Body of pancreas (tissue), 4 donors: ENCODE measurements at places on chromosomes 7 and 10.

- peak; percentile 61 for DNase-seq
These were observed 18.9 kb upstream of the NRBF2 start for GRCh38 chr10:63114031-63114814.

GRCh38 chr10:22986771-22987542 is 59.1 kb downstream of the ARMC3 start:
- DNase-seq = no peak

- DNase-seq = no peak
These were observed 97.0 kb upstream of the DDC start for GRCh38 chr7:50662041-50662694.

DNA sequence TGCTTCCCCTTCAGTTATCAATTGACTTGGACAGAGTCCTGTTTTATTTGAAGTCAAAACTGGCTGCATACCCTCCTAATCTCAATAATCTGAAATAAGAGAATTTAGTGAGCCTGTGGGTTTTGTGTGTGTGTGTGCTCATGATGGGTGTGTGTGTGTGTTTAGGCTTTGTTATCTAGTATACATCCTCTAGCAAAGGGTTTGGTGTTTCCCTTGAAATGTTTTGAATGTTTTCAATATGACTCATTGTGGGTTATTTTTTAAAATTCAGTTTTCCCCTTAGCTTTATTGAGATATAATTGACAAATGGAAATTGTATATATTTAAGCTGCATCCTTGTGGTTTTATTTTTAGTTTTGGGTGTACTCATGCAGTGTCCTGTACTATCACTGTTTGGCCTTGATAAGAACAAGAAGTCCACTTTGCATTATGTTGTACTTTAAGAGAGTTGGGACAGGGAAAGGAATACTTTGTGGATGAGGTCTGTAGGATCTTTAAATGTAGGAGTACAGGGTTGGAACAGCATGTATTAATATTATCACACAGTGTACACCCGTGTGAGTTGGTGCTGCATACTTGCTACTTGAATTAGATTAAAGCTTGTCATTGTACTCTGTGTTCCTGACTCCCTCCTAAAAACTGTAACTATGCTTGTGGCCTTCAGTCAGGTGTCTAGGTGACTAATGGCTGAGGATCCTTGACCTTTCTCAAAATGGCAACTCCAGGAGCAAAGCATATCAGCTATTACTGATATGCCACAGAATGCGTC is 58.3 kb downstream of the VCL start:
- DNase-seq = peak; percentile 20

DNA sequence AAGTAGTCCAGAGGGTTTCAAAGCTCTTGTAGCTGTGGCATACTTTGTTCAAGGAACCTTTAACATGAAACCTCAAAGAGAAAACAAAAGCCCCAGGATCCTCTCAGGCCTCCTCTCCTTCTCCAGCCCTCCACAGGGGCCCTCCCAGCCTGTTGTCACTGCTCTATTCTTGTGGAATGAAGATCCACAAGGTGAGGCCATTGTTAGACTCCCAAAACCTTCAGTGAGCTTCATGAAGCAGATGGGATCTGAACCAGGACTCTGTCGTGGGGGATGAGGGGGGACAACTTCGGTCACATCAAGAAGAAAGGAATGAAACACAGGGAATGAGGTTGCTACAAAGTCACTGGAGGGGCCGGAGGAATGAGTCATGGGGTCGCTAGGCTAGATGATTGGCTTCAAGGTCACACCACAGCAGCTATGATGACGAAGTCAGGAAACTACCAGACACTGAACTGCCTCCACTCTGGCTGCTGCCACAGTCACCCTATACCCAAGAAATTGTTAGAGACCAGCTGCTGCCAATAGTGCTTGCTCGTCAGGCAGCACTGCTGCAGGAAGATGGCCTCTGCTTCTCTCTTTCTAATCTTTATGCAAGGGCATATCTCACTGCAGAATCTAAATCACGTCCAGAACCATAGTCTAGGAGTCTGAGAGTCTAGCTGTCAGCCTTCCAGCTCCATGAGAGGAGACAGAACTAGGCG is 208.8 kb downstream of the HIBADH start:
- no peak for DNase-seq

- DNase-seq = no peak
These were observed 26.6 kb downstream of the DUSP5 start for GRCh38 chr10:110524179-110524858.

GRCh38 chr10:109743146-109743545 is 180.2 kb downstream of the XPNPEP1 start:
- DNase-seq = no peak

DNA sequence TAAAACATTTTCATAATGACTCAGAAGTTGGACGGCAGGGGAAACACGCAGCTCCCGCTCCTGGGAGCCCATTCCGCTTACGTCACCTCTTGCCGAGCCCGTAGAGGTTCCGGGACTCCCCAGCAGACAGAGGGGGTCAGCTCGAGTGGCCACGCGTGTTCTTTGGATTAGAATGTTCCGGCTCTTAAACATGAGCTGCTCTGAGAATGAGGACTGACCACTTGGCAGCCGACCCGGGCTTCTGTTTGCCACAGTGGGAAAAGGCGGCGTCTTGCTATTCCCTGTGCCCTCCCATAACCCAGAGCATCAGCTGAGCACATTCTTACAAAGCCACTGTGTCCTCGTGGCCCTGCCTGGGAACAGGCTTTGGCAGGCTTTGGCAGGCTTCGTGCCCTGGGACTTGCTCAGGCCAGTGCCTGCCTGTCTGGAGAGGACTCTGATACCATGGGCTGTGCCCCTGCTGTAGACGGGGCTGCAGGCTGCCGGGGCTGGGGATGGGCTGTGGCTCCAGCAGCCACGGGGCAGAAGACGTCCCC is 40.1 kb downstream of the PFKP start:
- DNase-seq = peak; percentile 89

DNA sequence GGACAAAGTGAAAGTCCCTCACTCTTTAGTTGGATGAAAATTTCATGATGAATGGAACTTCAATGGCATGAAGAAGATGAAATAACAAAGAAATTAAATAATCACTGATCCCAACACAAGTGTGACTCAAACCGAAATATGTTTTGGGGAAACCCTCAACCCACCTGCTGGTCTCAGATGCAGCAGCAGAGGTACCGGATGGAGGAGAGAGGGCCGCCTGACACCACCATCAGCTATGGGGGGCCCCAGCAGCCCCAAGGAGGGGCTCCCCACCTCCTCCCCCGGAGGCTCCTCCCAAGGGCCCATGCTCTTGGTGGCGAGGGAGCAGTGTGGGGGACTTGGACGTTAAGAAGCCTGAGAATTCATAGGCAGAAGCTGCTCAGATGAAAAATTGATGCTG is 137.2 kb upstream of the ADARB2 start:
- no peak for DNase-seq

DNA sequence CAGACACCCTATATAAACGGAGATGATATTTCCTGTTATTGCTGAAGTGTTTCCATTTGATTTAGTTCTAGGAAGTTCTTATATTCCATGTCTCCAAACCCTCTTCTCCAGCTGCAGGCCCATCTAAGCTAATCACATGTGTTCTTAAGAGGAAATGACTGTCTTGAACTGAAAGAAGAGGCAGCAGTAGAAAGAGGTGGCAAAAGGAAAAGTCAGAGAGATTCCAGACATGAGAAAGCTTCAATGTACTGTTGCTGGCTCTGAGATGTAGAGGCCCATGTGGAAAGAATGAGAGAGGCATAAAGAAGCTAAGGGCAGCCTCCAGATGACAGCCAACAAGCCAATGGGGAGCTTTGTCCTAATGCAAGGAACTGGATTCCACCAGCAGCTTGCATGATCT is 287.2 kb downstream of the GFRA1 start:
- no peak for DNase-seq

GRCh38 chr7:2621061-2621828 is 10.5 kb upstream of the TTYH3 start:
- peak; percentile 45 for DNase-seq

DNA sequence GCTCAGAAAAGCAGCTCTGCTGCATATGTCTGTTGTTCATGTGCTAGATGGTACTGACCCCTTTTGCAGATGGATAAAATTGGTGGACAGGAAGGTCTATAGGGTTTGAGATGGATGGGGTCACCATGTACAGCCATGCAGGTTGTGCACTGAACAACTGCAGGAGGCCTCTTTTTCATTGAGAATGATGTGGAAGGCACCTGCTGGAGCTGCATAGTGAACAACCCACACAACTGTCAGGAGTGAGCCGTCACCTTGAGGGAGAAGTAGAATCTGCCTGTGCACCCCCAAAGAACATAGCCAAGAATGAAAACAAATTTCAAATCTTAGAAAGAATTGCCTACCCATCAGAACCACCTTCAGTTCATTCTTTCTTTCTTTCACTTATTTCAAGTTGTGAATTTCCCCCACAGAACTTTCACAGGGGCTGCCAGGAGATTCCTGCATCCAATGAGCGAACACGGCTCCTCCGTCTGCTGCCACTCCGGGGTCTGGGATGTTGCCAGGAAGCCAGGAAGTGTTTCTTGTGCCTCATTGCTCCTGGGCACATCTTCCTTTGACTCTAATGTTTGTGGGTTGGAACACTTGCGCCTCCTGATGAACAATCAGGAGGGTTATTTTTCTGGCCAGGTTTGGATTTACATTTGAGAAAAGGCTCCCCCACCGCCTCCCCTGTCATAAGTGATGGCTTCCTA is 53.7 kb upstream of the DOCK1 start:
- DNase-seq = peak; percentile 34

GRCh38 chr10:103640436-103641181 is 147.1 kb downstream of the NEURL1 start:
- DNase-seq = no peak

- no peak for DNase-seq
These were observed 172.7 kb downstream of the SND1 start for GRCh38 chr7:127824682-127825081.

- no peak for DNase-seq
These were observed 301.9 kb upstream of the DGKB start for GRCh38 chr7:15204421-15204820.

GRCh38 chr10:96889415-96890171 is 57.5 kb downstream of the LCOR start:
- peak; percentile 54 for DNase-seq

GRCh38 chr10:121058082-121058481 is 206.9 kb downstream of the WDR11 start:
- no peak for DNase-seq

- no peak for DNase-seq
These were observed 33.6 kb downstream of the JMJD1C start for GRCh38 chr10:63431962-63432797.

DNA sequence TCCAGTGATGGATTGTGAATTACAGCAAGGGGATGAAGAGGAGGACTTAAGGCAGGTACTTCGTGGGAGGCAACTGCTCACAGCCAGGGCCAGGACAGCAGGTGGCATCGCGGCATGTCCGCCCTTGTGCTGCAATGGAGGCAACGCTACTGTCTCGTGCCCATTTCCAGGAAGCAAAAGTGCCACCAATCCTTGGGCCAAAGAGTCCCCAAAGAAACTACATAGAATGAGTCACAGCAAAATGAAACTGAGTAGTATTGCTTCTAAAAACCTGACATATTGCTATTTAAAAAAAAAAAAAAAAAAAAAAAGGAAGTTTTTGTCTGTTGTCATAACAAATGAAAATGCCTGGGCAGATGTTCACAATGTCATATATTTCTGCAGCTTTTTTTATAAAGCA is 46.6 kb downstream of the RSU1 start:
- DNase-seq = no peak

- DNase-seq = no peak
These were observed 176.8 kb upstream of the TBX20 start for GRCh38 chr7:35430547-35431153.

GRCh38 chr7:27161721-27162560 is 3.4 kb downstream of the HOXA9 start:
- DNase-seq = peak; percentile 9

DNA sequence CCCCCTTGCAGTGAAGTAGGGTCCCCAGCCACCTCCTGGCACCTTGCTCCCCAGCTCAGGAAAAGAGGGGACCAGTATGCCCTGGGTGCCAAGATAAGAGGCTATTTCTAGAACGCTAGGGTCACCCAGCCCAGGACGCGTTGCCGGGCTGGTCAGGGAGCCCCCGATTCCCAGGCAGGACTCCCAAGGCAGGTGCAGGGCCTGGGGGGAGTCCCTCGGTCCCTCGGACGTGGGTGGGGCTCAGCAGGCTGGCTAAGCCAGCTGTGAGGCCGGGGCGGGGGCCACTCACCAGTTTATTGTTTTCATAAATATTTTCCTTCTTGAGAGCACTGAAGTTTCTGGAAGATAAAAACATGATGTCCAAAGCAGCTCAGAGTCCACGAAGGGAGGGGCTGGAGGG is 9.3 kb downstream of the MICALL2 start:
- no peak for DNase-seq
